ENCODE measurements at places on chromosomes 16 and 17.
A peak's percentile ranks its signal among the peaks of the same experiment; 100 is the strongest.

GRCh38 chr17:56583772-56584171 is 9.7 kb upstream of the NOG start:
- peak; percentile 3 for DNase-seq

DNA sequence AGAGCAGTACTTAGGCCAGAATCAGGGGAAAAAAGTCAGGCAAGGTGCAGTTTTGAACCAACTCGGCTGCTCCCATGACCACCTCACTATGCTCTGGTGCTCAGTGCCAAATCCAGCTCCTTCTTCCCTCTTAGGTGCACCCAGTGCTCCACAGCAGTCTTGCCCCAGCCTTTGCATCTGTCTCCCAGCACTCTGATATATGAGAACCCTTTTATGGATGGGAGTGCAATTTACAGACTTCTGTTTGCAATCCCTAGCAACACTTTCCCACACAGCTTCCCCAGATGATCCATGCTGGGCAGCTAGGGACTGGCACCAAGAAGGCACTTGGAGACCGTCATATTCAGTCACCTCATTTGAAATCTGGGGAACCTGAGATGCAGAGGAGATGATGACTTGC is 267.9 kb upstream of the CCL2 start:
- no peak for DNase-seq

DNA sequence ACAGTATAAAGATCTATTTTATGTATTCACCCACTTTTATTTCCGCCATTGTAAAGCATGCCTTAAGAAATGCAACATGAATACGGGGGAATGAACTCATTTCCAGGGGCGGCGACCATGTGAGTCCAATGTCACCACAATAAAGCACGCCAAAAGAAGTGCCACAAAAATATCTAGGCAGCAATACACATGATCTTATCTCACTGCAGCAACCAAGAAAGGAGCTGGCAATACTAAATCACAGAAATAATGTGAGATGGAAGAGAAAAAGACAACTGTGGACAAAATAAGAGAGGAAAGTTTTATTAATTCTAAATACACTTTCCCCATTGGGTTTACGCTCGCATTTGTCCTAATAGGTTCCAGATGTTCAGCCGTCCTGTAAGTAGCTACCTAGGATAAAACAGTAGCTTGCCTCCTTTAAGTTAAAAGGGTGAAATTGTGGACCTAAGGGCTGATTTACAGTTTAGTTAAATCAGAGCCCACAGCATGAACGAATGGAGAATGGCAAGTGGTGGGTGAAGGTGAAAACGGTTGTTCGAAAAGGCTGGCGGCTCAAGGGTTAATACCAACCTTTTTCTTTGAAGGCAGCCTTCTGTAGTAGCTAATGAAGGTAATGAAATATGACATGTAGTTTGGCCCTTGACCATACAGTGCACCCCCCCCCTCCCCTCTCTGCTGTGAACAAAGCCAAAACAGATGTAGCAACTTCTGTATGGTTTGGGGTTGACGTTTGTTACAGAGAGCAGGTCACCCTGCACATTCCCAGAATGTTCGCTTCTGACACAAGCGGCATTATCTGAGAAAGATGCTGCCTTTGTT is 504.2 kb upstream of the PSMD7 start:
- no peak for DNase-seq

DNA sequence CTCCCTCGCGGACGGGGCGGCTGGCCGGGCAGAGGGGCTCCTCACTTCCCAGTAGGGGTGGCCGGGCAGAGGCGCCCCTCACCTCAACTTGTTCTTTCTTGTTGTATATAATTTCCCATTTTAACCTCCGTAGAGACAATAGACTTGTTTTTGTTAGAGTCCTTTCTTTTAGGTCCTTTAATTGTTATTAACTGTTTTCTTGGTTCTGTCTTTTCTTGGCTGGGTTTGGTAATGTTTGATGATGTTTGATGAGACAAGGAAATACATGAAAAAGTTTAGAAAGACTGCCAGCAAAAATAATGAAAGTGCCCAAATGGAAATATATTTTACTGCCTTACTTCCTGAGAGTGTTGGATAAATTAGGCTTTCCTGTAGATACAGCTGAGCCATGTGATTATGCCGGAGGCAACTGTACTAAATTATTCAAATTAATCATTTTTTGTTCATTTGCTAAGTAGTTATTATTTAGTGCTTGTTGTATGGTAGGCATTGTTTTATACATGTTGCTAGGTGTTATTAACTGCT is 30.9 kb downstream of the PRPSAP2 start:
- DNase-seq = no peak

GRCh38 chr17:27218719-27219488 is 75.0 kb upstream of the WSB1 start:
- no peak for DNase-seq

GRCh38 chr16:50602531-50603205 is 54.5 kb downstream of the NKD1 start:
- no peak for DNase-seq

GRCh38 chr16:78884204-78884603 is 716.3 kb downstream of the MAF start:
- DNase-seq = no peak

- no peak for DNase-seq
These were observed 7.4 kb downstream of the MPG start for GRCh38 chr16:85407-85782.

- no peak for DNase-seq
These were observed 59.1 kb upstream of the CCL2 start for GRCh38 chr17:34195987-34196386.

GRCh38 chr16:53910990-53911389 is 207.0 kb downstream of the FTO start:
- no peak for DNase-seq

DNA sequence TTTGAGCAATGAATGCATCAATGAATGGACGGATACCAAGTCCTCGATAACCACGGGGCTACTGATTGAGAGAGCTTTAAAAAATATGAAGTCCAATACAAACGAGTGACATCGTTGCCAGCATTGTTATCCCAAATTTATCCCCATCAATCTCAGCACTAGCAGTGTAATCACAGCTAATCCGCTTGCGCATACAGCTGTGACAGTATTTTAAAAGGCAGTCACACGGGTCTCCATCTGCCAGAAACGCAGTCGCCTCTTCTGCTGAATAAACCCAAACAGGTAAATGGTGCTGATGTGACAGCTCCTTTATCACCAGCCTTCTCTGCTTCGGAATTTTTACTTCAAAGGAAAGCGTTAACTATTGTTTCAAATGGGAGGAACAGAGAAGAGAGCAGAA is 311.1 kb downstream of the XYLT1 start:
- DNase-seq = peak; percentile 80

GRCh38 chr17:76335716-76336381 is 17.9 kb downstream of the PRPSAP1 start:
- DNase-seq = no peak

GRCh38 chr16:24075931-24076716 is 180.0 kb upstream of the CACNG3 start:
- DNase-seq = no peak

DNA sequence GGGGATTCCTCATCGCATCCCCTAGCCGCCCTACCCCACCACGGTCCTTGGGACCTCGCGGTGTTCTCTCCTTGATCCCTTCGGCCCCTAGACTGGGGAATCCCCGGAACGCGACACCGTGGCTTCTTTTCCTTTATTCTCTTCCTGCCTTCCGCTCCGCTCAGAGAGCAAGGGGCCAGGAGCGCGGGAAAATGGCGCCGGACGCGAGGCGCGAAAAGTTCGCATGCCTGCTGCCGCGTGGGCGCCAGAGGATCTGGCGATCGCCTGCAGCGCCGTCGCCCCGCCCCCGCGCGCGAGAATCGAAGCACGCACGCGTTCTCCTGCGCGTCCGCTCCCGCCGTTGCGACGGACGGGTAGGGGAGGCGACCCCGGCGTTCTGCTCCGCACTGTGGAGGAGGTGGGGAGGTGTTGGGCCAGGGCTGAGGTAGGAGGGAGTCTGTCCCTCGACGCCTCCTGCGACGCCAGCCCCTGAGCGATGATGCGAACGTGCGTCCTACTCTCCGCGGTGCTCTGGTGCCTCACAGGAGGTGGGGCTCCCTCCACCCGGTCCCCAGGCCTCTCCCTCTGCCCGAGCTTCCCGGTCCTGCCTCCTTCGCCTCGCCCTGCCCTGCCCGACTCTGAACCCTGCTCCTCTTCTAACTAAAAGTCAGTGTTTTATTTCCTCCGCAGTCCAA is at the start of gene ZPBP2:
Gene ZPBP2 (plus strand): TSS at position 323 of the 674 bp plus-strand sequence. CDS start 153 bp downstream, at position 476.
- DNase-seq = no peak

DNA sequence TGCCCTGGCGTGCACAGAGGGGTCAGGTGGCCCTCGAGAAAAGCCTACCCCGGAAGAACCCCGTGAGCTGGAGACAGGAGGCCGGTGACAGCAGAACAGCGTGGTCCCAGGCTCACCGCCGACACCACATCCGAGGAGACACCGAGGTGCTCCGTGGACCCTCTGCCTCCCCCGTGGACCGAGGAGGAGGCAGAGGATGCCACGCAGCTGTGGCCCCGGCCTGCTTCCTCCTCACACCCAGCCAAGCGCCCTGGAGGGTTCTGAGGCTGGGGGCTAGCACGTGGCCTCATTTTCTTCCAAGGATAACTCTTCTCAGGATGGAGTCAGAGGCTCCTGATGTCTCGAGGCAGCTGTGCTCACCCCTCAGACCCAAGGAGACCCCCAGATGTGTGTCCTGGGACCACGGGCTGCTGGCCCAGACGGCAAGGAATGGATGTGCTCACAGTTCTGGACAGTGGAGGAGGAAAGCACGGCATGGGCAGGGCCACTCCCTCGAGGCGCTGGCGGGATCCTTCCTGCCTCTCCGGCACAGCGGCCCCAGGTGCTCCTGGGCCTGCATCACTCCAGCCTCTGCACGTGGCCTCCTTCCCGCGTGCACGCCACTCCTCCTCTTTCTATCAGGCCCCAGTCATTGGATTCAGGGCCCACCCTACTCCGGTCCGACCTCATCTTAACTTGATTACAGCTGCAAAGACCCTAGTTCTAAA is 4.4 kb upstream of the PVALEF start:
- no peak for DNase-seq

- no peak for DNase-seq
These were observed 6.0 kb downstream of the SREBF1 start for GRCh38 chr17:17830740-17831207.

DNA sequence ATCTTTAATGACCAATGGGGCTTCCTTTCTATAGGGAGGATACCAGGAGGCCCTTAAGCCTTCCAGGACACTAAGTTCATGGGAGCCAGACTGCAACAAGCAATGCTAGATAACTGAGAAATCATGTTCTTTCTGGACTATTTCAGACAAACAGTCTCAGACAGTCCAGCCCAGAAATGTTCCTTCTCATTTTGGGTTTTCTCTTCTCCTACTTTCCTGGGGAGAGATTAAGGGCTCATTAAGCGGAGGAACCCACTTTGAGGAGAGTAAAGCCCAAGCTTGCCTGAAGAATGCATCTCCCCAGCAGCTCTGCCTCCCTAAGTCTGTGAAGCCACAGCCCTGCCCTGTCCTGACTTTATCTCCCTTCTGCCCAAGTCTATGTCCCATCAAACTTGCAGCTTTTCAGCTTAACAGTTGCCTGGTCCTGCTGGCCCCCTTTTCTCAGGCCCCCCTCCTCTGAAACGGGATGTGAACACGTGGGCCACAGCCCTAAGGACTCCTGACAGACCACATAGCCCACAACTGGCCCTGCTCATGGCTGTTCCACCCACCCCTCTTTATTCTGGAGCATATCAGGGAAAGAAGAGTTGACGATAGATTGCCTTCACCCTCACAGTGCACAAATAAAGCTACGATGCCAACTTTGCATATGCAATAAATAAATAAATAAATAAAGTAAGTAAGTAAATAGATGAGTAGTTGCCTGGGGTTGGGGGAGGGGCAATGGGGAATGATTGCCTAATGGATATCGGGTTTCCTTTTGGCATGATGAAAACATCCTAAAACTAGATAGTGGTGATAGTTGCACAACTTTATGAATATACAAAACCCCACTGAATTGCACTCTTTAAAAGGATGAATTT is 111.0 kb downstream of the N4BP1 start:
- DNase-seq = no peak

DNA sequence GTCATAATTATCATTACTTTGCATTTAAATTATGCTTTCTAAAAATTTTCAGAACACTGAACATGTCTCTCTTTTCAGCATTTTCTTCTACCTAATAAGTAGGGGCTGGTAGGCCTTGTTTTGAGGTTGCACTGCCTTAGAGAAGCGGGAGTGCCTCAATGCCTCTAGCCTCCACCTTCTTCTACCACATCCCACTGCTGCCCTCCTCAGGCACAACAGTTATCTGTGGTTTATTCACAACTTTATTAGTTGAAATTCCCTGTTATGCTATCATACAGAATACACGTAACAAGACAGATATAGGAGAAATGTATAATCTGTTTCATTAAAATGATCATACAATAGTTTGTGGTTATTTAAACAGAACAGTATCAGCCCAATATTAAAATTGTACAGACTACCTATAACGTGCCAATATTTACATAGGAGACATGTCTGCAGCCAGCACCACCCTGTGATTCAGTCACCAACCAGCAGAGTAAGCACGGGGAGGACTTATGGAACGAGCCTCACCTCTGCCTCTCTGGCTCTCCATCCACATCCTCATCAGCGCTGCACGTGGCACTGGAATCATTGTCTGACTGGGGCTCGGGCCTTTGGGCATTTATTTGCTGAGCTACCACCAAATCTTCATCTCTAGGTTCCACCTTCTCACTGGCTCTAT is 101.2 kb downstream of the TTC19 start:
- no peak for DNase-seq

DNA sequence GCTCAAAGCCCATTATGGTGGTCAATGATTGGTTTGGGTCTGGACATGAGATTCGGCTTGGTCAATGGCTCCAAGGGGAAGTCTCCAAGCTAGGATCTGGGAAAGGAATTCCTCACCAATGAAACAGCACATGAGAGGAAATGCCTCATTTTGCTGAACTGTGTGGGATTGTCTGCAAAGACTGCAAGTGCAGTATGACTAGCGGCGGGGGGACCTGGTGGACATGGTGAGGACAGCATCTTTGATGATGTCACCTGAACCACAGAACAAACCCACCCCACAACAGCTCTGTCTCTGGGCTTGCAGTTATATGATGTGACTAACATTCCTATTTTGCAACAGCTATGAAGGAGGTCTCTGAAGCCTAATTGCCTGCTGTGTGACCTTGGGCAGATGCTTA is 50.6 kb upstream of the NKD1 start:
- DNase-seq = no peak

DNA sequence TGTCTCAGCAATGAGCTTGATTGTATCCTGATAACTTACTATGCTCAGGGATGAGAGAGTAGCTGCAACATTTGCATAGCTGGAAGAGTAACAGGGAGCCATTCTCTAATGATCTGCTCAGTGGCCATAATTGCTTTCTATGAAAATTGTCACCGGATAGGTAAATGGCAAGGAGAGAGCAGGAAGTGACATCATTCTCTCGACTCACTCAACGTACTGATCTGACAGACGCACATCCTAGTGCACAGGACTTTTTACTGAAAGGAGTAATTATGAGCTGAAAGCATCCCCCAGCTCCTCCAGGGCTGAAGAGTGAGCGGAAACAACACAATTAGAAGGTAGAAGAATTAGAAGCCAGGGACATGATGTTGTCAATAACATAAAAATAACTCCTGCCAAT is 71.8 kb downstream of the IRX5 start:
- DNase-seq = no peak

DNA sequence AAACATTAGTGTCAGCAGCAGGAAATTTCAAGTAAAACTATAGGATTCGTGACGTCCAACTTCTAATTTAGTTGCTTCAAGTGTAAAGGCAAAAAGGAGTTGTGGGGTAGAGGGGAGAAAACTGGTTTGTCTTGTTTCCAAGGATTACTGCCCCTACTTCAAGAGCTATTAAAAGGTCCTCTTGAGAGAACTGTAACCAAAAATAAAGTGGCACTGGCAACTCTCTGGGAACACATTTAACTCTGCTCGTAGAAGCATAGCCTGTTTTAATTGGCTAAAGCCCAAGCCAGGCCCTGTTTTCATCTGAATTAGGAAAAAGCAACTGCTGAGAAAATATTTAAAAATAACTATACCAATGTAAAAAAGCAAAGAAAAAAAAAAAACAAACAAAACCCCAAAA is 51.8 kb upstream of the AKAP1 start:
- DNase-seq = no peak
